Spleen (tissue), 13 donors: ENCODE measurements at places on chromosomes 1 and 21. TPM values are rescaled to one million over a fixed set of nuclear protein-coding genes. Genes with fewer than 3 reads are reported as not detected.

GRCh38 chr1:6962996-6963911, 178.0 kb downstream of the CAMTA1 start:
- DNase-seq: no peak

The TMEM125 gene
- polyA plus RNA-seq: 0.05 TPM

DNA sequence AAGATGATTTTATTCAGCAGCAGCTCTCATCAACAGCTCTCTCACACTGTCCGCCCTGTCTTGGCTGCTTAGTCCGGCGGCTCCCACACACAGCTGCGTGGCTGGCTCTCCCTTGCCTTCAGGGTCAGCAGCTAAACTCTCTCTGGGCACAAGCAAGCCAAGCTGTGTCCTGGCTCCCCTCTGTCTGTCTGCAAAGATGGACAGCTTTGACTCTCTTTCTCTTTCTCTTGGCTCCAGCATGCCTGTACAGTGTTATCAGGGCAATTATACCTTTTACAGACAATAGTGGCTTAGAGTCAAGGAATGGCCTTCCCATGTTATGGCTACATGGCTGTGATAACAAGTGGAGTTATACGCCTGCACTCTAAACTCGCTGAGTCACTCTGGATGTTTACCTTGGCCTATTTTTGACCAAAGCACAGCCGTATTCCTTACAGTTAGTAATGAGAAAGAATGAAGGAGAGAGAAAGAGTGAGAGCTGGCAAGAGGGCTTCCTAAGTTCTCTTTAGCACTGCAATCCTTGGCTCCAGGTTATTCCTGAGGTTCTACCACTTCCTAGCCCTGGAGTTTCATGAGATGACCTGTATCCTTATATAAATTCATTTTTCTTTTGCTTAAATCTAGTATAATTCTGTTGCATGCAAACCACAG, 59.9 kb upstream of the ZSWIM5 start:
- DNase-seq: peak; percentile 61

- DNase-seq: no peak
These were observed 47.9 kb upstream of the PLXNA2 start for GRCh38 chr1:208291923-208292711.

- no peak for DNase-seq
These were observed 242.2 kb upstream of the DMRTA2 start for GRCh38 chr1:50665413-50665812.

- no peak for DNase-seq
These were observed 39.0 kb downstream of the PIK3CD start for GRCh38 chr1:9690440-9691107.

- DNase-seq: no peak
These were observed 116.4 kb upstream of the HOOK1 start for GRCh38 chr1:59698386-59698785.
